SHP77 treated with DMSO at 0.1 percent for 48 hours (cell line): ENCODE measurements at places on chromosomes 2 and 18.

GRCh38 chr2:227848586-227848985, 22.8 kb upstream of the DAW1 start:
- DNase-seq, result no peak

- no peak for DNase-seq
Observed at GRCh38 chr2:30231212-30231995, at the start of gene LBH. TSS of gene LBH (plus strand) at chr2:30231534. CDS start at chr2:30231739, 205 bp downstream.

GRCh38 chr2:237535385-237536082, 30.8 kb upstream of the PRLH start:
- no peak for DNase-seq

GRCh38 chr18:23204589-23205235, 69.4 kb downstream of the CABLES1 start:
- no peak for DNase-seq

DNA sequence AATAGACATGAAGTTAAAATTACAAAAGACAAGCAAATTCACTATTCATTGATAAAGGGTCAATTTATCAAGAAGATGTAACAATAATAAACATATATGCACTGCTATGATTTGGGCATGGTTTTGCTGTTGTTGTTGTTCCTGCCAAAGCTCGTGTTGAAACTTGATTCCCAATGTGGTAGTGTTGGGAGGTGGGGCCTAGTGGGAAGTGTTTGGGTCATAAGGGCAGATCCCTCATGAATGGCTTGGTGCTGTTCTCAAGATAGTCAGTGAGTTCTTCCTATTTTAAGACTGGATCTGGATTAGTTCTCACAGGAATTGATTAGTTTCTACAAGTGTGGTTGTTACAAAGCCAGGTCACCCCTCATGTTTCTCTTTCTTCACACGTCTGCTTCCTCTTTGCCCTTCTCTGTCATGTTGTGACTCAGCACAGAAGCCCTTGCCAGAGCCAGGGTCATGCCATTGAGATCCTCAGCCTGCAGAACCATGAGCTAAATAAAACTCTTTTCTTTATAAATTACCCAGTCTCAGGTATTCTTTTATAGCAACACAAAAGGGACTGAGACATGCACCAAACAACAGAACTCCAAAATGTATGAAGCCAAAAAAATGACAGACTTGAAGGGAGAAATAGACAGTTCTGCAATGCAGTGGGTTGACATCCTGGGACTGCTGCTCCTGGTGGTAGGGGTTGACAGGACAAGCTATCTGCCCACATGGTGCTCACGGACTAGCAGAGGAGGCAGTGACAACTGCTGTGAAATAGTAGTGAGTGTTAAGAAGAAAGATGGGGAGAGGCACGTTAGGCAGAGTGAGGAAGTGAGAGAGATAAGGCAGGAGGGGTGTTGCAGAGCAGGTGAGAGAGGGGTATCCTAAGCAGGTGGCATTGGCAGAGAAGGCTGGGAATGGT, 18.6 kb upstream of the SKA1 start:
- DNase-seq, result peak; percentile 2

GRCh38 chr2:207408086-207408794, 121.5 kb upstream of the CREB1 start:
- peak; percentile 89 for DNase-seq

DNA sequence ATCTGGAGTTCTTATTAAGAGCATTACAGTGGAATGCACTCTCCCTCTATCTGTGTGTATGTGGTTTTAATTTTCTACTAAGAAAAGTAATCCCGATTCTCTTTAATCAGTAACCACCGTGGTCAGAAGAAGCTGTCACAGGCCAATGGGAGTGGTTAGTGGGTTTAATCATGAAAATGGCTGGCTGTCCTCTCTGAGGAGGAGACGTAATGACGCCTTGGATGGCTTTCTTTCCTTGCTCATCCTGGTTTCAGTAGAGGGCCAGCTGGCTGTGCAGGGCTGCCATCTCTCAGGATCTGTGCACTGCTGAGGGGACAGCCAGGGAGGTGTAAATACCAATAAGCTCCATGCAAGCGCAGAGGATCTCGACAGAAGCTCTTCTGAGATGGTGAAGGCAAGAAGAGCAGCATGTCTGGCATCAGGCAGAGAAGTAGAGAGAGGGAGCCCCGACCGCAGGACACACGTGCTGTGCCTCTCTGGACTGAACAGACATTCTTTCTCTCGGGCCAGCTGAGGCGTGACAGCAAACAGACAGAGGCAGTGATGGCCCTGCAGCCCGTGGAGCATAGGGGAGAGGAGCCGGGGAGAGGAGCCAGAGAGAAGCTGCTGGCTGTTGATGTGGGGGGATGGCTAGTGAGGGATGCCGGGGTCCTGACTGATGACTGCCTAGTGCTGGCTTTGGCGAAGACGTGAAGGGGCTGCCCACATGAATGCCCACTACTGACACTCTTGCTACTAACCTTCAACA, 65.1 kb upstream of the DAPL1 start:
- no peak for DNase-seq

- no peak for DNase-seq
Observed at GRCh38 chr2:68057658-68058396, 5.0 kb downstream of the C1D start.

DNA sequence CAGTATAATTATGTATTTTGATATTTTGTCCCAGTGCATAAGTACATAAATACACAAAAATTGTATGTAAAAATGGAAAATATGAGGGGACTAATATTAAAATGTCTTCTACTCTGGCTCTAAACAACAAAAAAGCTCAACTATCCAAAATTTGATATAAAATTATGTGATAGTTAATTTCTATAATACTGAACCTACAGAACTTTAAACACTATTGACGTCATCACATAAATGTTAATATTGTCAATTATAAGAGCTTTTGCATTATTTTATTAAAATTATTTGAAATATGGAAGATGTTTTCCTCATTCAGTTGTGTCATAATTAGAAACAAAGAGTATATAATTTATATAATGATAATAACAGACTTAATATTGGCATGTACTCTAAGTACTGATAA, 1139.7 kb upstream of the TMEFF2 start:
- DNase-seq, result no peak

DNA sequence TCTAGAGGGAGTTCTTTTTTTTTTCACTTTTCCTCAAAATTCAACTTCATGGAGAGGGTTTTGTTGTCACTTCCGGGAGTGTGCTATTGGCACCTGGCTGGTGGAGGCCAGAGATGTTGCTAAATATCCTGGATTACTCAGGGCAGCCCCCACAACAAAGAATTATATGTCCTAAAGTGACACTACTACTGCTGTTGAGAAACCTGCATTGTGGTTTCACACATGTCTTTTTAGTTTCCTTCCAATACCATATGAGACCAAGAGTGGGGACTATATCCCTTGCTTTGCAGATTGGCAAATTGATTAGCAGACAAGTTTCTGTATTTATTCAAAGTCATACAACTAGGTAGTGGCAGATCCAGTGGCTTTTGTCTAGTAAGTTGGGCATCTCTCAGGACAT, 826.8 kb downstream of the TRIB2 start:
- no peak for DNase-seq

- DNase-seq, result no peak
Observed at GRCh38 chr2:120896126-120896525, 160.5 kb downstream of the GLI2 start.

DNA sequence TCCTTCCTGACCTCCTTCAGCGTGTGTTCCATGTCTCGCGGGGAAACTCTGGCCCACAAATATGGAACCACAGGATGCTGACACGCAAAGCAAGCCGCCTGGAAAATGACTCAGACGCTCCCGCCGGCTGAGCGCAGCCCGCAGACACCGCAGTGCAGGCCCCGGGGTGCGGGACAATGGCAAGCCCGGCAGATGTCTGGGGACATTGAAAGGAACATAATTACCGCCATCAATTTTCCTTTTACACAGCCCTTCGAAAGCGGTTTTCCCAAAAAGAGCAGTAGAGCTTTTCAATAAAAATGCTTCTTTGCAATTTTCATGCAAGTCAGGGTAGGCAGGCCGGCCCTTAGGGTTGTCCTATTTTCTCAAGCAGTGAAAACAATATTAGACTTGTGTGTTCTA, 159.2 kb upstream of the SH3BP4 start:
- no peak for DNase-seq

DNA sequence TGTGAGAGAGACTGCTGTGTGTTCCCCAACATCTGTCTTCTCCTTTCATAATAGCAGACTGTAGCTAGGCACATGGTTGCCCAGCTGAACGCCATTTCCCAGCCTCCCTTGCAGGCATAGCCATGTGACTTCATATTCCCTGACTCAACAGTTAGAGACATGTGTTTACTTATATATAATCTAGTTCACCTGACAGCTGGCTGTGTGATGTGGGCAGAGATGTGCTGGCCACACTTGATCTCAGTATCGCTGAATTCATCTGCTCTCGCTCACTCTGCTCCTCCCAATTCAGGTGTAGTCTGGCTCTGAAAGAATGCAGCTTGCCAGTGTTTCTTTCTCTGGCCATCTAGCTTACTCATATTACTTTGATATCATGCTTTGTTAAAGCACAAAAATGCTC, 52.3 kb upstream of the SEC11C start:
- peak; percentile 71 for DNase-seq

DNA sequence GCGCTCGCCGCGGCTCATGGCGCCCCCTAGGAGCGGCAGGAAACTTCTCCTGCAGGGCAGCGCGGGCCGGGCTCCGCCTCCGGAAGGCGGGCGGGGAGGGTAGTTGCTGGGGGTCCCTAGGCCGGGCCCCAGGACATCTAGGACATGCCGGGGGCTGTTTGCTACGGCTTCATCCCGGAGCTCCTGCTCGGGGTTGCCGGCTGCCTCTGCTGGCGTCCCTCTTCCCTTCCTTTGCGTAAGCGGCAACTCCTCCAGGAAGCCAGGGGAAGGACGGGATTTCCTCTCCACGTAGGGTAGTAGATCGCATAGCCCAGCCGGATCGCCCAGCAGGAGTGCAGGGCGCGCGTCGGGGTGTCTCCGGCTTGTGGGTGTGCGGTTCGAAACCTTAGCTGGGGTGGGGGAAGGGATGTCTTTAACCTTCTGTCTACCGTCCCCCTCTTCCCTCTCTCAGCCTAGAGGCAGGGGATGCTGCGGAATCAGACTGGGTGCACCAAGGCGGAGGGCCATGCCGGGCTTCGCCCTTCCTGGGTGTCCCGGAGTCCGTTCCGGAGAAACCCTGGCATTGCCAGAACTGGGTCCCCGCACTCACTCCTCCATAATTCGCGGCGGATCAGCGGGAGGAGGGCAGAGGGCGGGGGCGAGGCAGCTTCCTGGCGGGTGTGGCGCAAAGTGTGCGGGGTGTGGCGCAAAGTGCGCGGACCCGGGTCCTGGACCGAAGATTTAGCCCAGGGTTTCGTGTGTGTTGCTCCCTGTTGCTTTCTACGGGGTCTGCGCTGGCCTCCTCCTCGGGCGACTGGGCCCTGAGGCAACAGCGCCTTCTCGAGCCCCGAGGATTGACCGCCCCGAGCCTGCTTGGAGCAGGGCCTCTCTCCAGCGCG, 12.2 kb upstream of the SKOR2 start:
- no peak for DNase-seq

GRCh38 chr18:78670778-78671391, 308.7 kb upstream of the SALL3 start:
- DNase-seq, result no peak

GRCh38 chr2:35374845-35375244, 980.7 kb upstream of the CRIM1 start:
- no peak for DNase-seq

GRCh38 chr2:121128741-121129659, 156.0 kb downstream of the TFCP2L1 start:
- DNase-seq, result no peak

GRCh38 chr2:76464310-76464709, 753.6 kb upstream of the GCFC2 start:
- no peak for DNase-seq

- no peak for DNase-seq
Observed at GRCh38 chr2:71691747-71692441, 238.5 kb downstream of the DYSF start.

- no peak for DNase-seq
Observed at GRCh38 chr18:23265682-23266399, 130.6 kb downstream of the CABLES1 start.

DNA sequence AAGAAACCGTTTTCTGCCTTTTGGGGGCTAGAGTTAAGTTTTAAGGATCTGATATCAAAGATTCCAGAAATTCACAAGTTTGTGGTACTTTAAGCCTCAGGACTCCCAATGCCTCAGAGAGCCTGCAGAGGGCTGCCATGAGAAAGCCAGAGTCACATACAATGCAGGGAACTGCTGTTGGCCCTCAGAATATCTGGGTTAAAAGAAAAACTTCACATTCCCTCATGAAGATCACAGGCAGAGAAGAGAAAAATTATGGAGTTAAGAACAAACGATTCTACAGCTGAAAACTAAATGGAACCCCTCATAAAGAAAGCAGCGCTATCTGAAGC, 39.5 kb downstream of the HDAC4 start:
- no peak for DNase-seq

DNA sequence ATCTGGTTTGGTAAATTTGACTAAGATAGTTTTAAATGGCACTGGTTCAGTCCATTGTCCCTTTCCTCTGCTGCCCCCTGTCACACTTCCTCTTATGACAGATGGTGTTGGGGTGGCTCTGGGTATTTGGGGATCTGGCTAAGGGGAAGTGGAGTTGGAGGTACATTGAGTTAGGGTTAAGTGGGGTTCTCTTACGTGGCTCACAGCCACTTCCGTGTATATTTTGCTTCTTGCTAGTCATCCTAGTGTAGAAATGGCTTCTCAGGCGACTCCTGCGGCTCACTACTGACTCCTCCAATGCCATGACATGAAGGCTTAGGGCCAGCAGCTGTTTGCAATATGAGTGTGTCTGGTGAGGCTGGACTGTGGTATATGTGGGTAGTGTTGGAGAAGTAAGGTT, 187.0 kb downstream of the HAUS1 start:
- no peak for DNase-seq

GRCh38 chr2:134667541-134667940, 51.3 kb downstream of the TMEM163 start:
- DNase-seq, result no peak

- DNase-seq, result no peak
Observed at GRCh38 chr2:200829258-200829655, 17.5 kb downstream of the BZW1 start.

DNA sequence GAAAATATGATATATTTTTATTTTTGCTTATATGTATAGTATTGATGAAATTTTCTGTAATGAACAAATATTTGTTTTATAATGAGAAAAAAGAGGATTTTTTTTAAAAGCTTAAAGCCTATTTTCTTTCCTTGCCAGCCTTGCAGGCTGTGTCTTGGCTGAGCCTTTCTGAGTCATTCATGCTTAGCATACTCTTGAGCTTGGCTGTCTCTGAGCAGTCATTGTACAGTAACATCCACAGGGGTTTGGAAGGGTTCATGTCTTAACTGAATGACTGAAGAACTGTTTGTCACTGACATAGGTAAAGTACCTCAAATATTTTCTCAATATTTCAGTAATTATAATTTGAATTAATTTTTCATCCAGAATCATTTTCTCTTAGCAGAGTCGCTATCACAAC, 49.3 kb downstream of the GPR39 start:
- DNase-seq, result no peak
